A549 treated with GW870086 at 1 μM for 4 hours (cell line): ENCODE measurements at places on chromosomes 11 and 22. TPM values are rescaled to one million over a fixed set of nuclear protein-coding genes. Genes with fewer than 3 reads are reported as not detected.

Gene ARHGAP8
- 0.96 to 1.9 TPM (median 1.3 TPM) in 5 replicates for total RNA-seq

Gene TMEM191B
- total RNA-seq: 0.71 to 1.0 TPM (median 0.96 TPM) in 3 of 5 replicates, not detected in the others

Gene MB
- 6.3 to 8.6 TPM (median 7.7 TPM) in 5 replicates for total RNA-seq

Gene ACTN3
- total RNA-seq: 0.05 TPM in 1 of 5 replicates, not detected in the others

Gene EHF
- total RNA-seq: 0.39 to 0.94 TPM (median 0.74 TPM) in 5 replicates

Gene SLC22A25
- not detected in 5 replicates for total RNA-seq

Gene POU2AF1
- total RNA-seq: not detected in 5 replicates

Gene GSTP1
- total RNA-seq: 1,438 to 1,735 TPM (median 1,655 TPM) in 5 replicates

Gene HOATZ
- not detected in 5 replicates for total RNA-seq

Gene FDXACB1
- total RNA-seq: 1.6 to 2.3 TPM (median 1.7 TPM) in 5 replicates

Gene PTPN5
- 0.17 TPM in 1 of 5 replicates, not detected in the others for total RNA-seq

Gene CCDC82
- 17.2 to 21.2 TPM (median 19.0 TPM) in 5 replicates for total RNA-seq

Gene INS
- not detected in 5 replicates for total RNA-seq

Gene OR8I2
- total RNA-seq: not detected in 5 replicates

Gene MYEOV
- total RNA-seq: 105 to 115 TPM (median 113 TPM) in 5 replicates

Gene UBQLN3
- total RNA-seq: not detected in 5 replicates

Gene ADAMTS15
- 5.1 to 8.5 TPM (median 7.0 TPM) in 5 replicates for total RNA-seq

Gene TOM1
- 10.3 to 13.2 TPM (median 11.7 TPM) in 5 replicates for total RNA-seq

Gene POTEH
- total RNA-seq: not detected in 5 replicates

Gene APOL4
- 0.10 TPM in 1 of 5 replicates, not detected in the others for total RNA-seq

Gene APOA1
- 0.24 to 0.49 TPM in 2 of 5 replicates, not detected in the others for total RNA-seq

Gene PTPRCAP
- total RNA-seq: 0.15 to 0.36 TPM (median 0.23 TPM) in 5 replicates

Gene HIC2
- 2.3 to 3.1 TPM (median 2.9 TPM) in 5 replicates for total RNA-seq

Gene KLHDC7B
- not detected in 5 replicates for total RNA-seq

Gene ST3GAL4
- total RNA-seq: 28.8 to 32.3 TPM (median 29.5 TPM) in 5 replicates

Gene ASCL3
- not detected in 5 replicates for total RNA-seq

Gene IFITM1
- 0.31 to 0.56 TPM (median 0.55 TPM) in 5 replicates for total RNA-seq

Gene SORL1
- total RNA-seq: 1.4 to 2.0 TPM (median 1.6 TPM) in 5 replicates

Gene TUB
- total RNA-seq: 4.7 to 7.2 TPM (median 6.1 TPM) in 5 replicates

Gene CSF2RB
- not detected in 5 replicates for total RNA-seq

Gene APOL5
- not detected in 5 replicates for total RNA-seq

Gene EED
- total RNA-seq: 24.4 to 28.0 TPM (median 24.8 TPM) in 5 replicates

Gene POU2F3
- total RNA-seq: not detected in 5 replicates

Gene BIRC3
- total RNA-seq: 34.3 to 43.9 TPM (median 42.0 TPM) in 5 replicates

Gene OR52I2
- not detected in 5 replicates for total RNA-seq

Gene NPAS4
- total RNA-seq: not detected in 5 replicates

Gene CELF1
- 41.4 to 50.5 TPM (median 49.2 TPM) in 5 replicates for total RNA-seq

Gene MADD
- 18.5 to 24.3 TPM (median 21.0 TPM) in 5 replicates for total RNA-seq

Gene OR2AG2
- 0.03 TPM in 2 of 5 replicates, not detected in the others for total RNA-seq

Gene IRF7
- total RNA-seq: 5.8 to 8.1 TPM (median 5.9 TPM) in 5 replicates
